ENCODE measurements at places on chromosomes 4 and X.

DNA sequence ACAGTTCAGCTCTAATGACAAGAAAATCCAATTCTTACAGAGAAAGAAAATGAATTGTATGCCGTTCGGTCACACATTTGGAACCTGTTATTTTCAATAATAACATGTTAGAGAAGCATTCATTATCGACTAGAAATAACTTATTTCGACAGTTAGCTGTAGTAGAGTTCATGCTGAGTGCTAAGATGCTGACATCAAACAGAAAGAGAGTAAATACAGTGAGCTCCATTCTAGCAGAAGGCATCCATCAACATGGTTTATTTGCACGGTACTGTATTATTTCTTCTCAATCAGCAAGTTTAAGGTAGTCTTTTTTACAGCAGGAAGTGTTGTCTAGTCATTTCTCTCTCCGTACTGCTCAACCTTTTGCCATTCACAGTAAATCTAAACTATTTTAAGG, 732.1 kb downstream of the STIM2 start:
- peak; percentile 30 for DNase-seq

DNA sequence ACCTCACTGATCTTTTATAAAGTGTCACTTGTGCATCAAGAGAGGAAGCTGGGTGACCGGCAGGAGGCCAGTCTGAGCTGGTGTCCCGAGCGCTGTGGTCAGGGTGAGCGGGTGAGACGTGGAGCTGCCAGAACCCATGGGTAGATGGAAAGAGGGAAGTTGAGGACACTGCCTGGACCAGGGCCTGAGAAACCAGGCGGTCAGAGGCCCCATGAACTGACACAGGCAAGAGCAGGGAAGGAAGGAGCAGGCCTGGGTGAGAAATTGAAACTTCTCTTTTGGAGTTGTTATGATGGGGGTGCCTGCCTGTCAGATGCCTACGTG, 192.6 kb downstream of the AFAP1 start:
- DNase-seq, result no peak

GRCh38 chr4:113407409-113407808, 354.1 kb downstream of the CAMK2D start:
- DNase-seq, result no peak

DNA sequence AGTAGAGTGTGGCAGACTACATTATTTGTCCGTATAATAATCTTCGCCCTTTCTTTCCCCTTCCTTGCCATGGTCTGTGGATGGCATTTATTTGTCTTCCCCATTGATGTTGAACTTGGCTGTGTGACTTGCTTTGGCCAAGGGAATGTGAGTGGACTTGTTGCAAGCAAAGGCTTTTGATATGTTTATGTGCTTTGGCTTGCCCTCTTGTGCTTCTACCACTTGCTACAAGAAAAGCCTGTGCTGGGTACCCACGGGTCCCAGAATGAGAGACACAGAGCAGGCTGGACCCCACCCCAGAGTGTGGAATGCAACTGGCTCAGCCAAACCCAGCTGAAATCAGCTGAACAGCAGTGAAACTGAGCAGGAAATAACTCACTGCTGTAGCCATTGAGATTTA, 63.0 kb downstream of the FAM184B start:
- DNase-seq, result no peak

DNA sequence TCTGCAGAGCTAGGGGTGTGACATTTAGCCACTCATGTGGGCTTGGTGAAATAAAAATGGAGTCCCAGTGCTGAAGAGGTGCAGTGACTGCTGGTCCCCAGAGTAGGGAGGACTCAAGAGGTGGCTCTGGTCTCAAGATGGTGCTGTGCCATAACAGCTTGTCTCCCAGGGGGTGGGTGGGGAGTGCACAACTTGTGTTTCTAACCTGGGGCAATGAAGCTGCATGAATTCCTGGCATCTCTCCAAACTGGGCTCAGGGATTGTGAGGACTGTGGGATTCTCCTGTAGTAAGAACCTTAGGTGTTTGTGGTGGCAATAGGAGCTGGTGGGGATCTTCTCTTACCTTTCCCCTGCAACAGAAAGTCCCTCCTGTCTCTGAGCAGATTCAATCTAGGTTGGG, 278.9 kb upstream of the SFRP2 start:
- no peak for DNase-seq

DNA sequence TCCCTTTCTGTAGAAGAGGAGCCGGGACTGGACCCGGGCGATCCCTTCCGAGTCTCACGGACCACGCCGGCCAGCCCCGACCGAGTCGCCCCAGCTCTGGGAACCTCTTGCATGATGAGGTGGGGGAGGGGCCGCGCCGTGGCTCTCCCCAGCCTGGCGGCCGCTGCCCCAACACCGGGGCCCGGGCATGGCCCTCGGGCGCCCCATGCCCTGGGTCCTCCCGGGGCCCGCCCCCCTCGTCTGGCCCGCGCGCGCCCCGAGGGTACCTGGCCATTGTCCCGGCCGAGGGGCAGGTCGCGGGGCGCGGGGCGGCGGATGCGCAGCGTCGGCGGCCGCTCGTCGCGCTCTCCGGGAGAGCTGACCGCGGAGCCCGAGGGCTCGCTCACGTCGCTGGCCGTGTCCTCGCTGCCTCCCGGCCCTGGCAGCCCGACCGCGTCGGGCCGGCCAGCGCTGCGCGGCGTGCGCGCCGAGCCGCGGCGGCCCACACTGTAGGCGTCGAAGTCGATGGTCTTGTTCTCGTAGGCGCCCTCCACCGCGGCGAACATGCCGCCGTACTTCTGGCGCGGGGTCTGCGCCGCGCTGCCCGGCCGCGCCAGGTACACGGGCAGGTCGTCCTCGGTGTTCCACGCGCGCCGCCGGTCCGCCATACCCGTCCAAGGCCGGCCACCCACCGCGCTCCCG, 423 bp downstream of the CRMP1 start:
- DNase-seq, result no peak

- no peak for DNase-seq
Observed at GRCh38 chr4:164926301-164926700, 49.3 kb downstream of the APELA start.

GRCh38 chr4:95572304-95572991, 23.7 kb upstream of the UNC5C start:
- no peak for DNase-seq

- DNase-seq, result no peak
Observed at GRCh38 chr4:121454251-121454979, 73.6 kb upstream of the QRFPR start.

GRCh38 chr4:17577665-17578481, 875 bp downstream of the LAP3 start:
- no peak for DNase-seq

GRCh38 chr4:95288552-95288951, 260.2 kb downstream of the UNC5C start:
- no peak for DNase-seq

- no peak for DNase-seq
Observed at GRCh38 chr4:146232131-146232722, 17.9 kb downstream of the REELD1 start.

- DNase-seq, result no peak
Observed at GRCh38 chr4:82823062-82823461, 24.5 kb upstream of the SCD5 start.

- no peak for DNase-seq
Observed at GRCh38 chrX:12197030-12197429, 58.8 kb downstream of the FRMPD4 start.

All from NCI-H2227 treated with DMSO at 0.1 percent for 48 hours (cell line).